Occipital lobe (tissue), 3 donors: ENCODE measurements at places on chromosomes 11 and 22. TPM values are rescaled to one million over a fixed set of nuclear protein-coding genes. Genes with fewer than 3 reads are reported as not detected.
A peak's percentile ranks its signal among the peaks of the same experiment; 100 is the strongest.

DNA sequence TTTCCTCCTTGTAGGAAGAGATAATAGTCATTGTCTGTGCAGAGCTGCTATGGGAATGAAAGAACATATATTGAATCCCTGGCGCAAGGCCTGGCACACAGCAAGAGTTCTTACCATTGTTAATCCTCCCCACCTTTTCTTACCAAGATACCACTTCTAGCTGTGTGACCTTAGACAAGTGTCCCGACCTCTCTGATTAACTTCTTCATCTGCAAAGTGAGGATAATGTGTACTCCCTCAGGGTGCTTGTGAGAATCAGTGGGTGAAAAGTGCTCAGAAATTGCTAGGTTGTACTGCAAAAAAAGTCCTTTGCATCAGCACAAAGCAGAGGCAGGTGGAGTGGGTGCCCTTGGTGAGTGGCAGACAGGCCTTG is 3.7 kb upstream of the CST6 start:
- no peak for DNase-seq

The UBQLN3 gene
- not detected for total RNA-seq

- no peak for DNase-seq
Observed at GRCh38 chr22:19523240-19524169, 705 bp downstream of the CLDN5 start.

DNA sequence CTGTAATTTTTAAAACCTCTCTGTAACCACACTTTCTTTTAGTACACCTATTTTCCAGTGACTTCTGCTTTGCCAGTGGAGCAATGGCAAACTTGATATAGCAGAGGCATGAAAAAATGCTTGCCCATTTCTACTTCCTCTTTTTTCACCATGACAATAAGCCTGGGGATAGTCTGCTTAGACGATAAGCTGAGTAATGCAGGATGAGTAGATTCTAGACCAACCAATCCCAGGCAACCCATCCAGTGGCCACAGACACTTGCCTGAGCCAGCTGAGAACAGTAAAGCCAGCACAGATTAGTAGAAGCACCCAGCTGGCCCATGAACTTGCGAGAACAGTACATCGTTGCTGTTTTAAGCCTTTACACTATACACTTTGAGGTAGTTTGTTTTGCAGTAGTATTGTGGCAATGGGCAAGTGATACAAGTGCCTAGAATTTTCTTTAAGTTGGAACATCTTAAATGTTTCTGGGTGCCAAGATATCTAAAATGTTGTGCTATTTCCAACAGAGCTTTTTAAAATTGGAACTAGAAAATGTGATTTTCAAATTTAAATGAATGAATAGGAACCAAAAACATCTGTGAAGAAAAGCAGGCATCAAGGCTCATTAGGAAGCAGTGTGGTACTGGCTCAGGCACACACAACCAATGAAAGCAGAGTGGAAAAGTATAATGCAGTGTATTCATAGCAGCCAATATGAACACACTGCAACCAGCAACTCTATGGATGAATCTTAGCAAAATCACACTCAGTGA is 37.7 kb downstream of the DDI1 start:
- peak; percentile 1 for DNase-seq
